Fibroblast of mammary gland (primary cell): ENCODE measurements at places on chromosomes 12 and 14.

GRCh38 chr14:61347826-61348443 is 26.6 kb downstream of the PRKCH start:
- no peak for DNase-seq

DNA sequence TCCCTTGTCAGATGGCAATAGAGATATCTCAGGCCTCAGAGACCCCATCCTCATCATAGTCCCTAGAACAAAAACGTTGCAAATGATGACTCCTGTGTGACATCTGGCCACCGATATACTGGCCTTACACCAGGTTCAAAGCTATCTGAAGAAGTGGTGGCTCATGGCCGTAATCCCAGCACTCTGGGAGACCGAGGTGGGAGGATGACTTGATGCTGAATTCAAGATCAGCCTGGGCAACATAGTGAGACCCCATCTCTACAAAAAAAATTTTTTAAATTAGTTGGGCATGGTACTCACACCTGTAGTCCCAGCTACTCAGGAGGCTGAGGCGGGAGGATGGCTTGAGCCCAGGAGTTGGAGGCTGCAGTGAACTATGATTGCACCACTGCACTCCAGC is 13.1 kb downstream of the CAMKK2 start:
- DNase-seq: no peak

DNA sequence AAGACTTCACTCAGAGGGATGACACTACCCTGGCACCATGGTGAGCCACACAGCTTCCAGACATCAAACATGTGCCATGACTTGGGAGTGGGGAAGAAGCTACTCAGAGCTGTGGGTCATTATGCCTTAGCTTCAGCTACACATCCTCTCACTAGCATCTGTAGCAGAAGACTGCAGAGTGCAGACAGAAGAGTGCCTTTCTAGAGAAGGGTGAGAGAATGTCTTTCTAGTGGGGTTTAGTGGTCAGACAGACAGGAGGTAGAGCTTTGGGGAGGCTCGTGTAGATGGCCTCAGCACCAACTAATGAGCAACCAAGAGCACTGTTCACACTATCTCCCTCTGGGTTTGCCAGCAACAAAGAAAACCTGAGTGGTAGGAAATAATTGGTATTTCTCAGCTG is 4.9 kb upstream of the B4GALNT3 start:
- DNase-seq: no peak

DNA sequence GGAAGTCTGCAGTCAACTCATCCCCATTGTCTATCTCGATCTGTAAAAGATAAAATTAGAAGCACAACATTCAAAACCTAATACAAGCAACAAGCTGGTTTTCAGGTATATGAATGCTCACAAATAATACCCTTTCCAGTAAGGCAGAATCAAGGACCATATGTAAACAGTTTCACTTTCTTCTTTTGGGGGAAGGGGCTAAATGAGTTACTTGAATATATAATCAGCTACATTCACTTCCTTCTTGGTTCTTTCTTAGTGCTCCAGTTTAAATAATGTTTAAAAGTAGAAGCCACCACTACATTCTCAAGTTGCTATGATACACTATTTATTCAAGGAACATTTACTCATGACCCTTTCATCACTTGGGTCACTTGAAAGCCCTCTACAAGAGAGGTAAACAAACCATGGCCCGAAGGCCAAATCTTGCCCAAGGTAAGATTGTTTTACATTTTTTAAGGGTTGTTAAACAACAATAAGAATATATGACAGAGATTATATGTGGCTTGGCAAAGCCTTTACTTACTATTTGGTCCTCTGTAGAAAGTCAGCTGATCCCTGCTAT is 10.3 kb downstream of the TWF1 start:
- DNase-seq: no peak

GRCh38 chr14:37579274-37579673 is 15.8 kb downstream of the FOXA1 start:
- DNase-seq: no peak

GRCh38 chr12:51726931-51727330 is 121.6 kb downstream of the FIGNL2 start:
- DNase-seq: no peak

GRCh38 chr14:74415115-74415437 is 10.9 kb downstream of the SYNDIG1L start:
- DNase-seq: no peak

- DNase-seq: no peak
Measured at GRCh38 chr12:74891083-74891668, 318.5 kb downstream of the KCNC2 start.

DNA sequence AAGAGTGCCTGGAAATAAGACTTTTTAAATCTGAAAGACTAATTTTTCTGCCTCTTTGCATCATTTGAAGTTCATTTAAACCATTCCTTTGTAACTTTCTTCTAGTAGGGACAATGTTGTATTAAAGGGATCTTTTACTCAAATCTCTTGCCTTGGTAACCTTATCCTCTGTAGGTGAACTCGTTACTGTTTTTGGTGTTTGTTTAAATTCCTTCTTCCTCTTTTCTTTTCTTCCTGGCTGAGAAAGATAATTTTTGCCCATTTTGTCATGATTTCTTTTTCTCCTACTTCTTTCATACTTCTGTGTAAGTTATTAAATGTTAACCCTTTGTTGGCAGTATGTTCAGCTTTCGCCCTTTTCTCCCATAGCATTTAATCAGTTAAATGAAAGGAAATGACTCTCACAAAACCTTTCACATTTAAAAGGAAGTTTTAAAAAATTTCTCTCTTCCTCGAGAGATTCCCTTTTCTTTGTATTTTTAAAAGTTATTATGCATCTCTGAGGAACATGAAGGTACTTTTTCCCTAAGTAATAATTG is 10.3 kb downstream of the VEZT start:
- DNase-seq: no peak

GRCh38 chr14:19974844-19975243 is 547 bp upstream of the OR4K15 start:
- DNase-seq: no peak

DNA sequence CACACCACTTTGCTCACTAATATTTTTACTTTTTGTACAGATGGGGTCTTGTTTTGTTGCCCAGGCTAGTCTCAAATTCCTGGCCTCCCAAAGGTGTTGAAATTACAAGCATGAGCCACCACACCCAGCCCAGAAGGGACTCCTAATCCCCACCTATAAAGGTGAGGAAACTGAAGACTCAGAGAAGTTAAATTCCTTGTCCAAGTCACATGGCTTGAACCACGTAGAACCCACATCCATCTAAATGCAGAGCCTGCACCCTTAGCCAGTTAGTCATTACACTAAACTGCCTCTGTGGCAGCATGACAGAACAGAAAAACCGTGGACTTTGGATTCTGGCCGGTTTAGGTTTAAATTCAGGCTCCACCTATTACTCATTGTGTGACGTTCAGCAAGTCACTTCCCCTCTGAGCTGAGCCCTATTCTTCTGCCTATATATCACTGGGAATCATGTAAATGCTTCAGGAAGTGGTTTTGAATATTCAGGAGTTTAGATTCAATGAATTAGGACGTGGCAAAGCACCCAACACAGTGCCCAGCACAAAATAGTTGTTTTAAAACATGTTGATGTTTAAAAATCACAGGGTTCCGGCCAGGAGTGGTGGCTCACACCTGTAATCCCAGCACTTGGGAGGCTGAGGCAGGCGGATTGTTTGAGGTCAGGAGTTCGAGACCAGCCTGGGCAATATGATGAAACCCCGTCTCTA is 3.0 kb upstream of the CORO1C start:
- DNase-seq: peak; percentile 96

DNA sequence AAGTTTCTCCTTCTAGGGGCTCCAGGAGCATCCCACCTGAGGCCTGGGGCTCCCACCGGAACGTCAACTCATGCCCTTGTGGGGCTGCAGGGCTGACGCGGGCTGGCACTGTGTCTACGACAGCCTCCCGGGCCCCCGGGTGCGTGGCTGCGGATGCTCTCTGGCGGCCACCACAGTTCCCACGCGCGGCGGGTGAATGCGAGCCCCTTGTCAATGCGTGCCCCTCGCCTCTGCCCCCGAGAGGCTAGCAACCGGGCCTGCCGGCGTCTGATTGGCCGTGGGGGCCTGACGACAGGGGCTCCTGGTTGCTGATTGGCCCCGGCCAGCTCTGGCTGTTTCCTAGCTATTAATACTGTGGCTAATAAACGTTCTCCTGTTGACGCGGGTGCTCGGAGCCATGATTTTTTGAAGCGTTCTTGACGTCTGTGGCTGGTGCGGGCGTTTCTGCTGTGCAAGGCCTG is 1.8 kb upstream of the MEG3 start:
- DNase-seq: peak; percentile 51

DNA sequence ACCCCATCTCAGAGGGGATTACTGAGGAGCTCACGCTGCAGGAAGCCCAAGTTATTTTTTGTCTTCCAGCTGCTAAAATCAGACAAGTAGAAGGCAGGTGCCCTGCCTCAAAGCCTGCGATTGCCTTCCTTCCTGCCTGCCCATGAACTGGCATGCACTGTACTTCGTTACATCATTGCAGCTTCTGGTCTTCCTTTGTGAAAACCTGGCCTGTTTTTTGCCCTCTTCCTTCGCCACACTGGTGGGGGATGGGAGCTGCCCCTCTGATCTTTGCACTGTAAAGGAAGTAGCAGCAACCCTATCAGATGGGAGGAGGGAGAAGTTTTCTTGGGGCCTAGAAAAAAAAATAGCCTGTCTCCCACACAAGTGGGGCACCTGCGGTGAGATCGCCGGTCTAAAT is 1098.7 kb downstream of the BCL11B start:
- DNase-seq: no peak

GRCh38 chr12:62714774-62715721 is 219.9 kb downstream of the PPM1H start:
- no peak for DNase-seq

DNA sequence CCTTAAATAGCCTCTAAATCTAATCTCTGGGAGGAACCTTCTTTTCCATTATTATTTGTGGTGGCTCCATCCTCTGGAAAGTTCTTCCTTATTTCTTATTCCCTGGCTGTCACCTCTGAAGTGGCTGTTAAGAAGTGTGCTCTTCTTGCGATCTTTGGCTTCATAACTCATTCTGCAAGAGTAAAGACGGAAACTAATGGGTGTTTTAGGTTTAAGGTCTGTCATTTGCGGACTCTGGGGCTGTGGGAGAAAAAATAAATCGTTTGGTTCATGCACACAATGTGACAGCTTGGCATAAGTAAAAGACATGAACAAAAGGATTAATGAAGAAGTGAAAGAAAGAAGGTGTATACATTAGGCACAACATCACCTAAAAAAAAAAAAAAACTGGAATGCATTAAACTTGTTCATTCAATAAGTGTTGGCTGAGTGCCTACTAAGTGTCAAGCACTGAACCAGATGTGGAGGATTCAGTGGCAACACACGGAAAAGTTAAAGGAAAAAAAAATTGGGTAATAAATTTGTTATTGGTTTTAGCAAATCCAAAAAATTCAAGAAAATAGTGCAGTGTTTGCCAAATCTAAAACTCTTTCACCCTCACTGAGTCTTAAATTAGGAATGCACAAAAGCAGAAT is 99.5 kb downstream of the ERGIC2 start:
- no peak for DNase-seq

- DNase-seq: peak; percentile 78
Measured at GRCh38 chr12:50314636-50315312, 31.5 kb upstream of the LIMA1 start.

GRCh38 chr12:131759176-131759575 is 48.3 kb downstream of the SFSWAP start:
- DNase-seq: no peak

GRCh38 chr14:68822132-68822651 is 29.3 kb upstream of the ZFP36L1 start:
- no peak for DNase-seq

DNA sequence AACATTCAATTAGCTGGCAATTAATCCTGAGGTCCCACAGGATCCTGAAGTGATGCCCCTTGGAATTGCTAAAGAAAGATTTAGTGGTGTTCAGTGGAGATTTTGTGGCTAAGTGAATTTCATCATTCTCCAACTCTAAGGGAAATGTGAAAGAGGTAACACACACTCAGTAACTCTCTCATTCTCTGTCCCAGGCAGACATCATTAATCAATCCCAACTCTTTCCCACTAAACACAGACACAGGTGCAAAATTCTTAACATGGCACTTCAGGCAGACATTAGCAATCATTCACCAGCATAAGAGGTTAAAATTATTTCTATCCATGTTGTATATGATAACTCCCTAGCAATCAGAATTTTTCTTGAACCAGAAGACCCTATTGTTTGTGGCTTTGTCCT is 40.2 kb downstream of the TRPV4 start:
- no peak for DNase-seq

DNA sequence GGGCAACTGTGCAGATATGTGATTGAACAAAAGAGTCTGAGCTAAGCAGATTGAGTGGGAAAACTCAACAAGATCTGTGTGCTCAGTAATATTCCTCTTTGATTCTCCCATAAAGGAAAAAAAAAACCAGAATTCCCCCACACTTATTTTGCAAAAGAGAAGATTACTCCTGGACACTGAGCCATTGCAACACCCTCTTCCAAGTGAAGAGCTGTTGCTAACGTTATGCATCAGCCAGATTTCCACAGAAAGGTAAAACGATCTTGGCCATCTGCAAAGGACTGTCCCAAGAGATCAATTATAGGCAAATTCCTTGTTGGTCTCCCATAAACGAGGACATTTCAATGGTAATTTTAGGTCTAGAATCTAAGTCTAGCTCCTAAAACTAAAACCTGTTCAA is 587.7 kb downstream of the C12orf50 start:
- peak; percentile 2 for DNase-seq

- no peak for DNase-seq
Measured at GRCh38 chr12:41361738-41362137, 173.6 kb downstream of the PDZRN4 start.

- DNase-seq: no peak
Measured at GRCh38 chr14:37369425-37369824, 171.7 kb downstream of the MIPOL1 start.

DNA sequence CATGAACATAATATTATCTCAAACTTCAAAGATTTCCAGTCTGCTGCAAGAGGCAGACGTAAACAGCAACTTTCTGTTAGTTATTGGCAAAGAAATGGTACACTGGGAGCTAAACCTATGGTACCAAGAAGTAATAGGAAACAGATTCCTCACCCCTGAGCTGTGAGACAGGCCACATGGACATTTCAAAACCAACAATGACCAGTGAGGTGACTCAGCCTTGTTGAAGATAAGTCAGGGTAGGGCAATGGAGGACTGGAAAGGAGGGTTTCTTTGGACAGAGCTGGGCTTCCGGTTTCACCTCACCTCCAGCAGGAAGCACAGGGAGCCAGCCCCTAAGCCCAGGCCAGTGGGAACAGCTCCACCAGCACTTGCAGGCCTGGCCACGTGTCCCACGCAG is 1320.5 kb downstream of the AACS start:
- peak; percentile 71 for DNase-seq

GRCh38 chr12:127656266-127656665 is 610.7 kb upstream of the TMEM132C start:
- DNase-seq: no peak

GRCh38 chr12:51381226-51382079 is 9.8 kb downstream of the GALNT6 start:
- DNase-seq: peak; percentile 26

GRCh38 chr12:1488908-1489381 is 105.4 kb downstream of the FBXL14 start:
- no peak for DNase-seq
